Fibroblast of skin of scalp (primary cell): ENCODE measurements at places on chromosomes 7 and 10.

- DNase-seq: no peak
Observed at GRCh38 chr7:22841954-22842353, 19.3 kb upstream of the TOMM7 start.

- DNase-seq: peak; percentile 72
Observed at GRCh38 chr7:111855161-111855841, 293.0 kb upstream of the IMMP2L start.

GRCh38 chr10:29102233-29102632 lies 186.6 kb upstream of the LYZL1 start:
- DNase-seq: peak; percentile 5

DNA sequence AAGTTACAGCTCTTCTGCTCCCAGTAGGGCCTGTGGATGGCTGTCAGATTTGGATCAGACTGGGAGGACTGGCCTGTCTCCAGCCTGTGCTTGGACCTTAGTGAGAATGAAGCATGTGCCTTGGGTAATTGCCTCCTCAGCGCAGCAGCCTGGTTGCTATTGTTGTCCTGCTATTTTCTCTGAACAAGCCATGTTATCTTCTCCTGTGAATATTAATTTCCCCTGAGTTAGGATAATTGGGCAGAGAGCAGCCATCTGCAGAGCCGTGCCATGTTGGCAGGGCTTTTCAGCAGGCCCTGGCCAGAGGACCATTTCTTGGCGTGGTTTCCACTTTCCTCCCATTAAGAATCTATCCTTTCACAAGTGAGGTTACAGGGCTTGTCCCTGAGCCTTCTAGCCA lies 497.3 kb downstream of the SORCS3 start:
- DNase-seq: no peak

GRCh38 chr10:71173466-71173865 lies 38.9 kb upstream of the UNC5B start:
- no peak for DNase-seq

GRCh38 chr10:102241032-102241443 lies 274 bp downstream of the PITX3 start:
- no peak for DNase-seq

- no peak for DNase-seq
Observed at GRCh38 chr7:4951903-4952636, 6.9 kb downstream of the MMD2 start.
